ENCODE measurements at places on chromosomes 6 and 20.

DNA sequence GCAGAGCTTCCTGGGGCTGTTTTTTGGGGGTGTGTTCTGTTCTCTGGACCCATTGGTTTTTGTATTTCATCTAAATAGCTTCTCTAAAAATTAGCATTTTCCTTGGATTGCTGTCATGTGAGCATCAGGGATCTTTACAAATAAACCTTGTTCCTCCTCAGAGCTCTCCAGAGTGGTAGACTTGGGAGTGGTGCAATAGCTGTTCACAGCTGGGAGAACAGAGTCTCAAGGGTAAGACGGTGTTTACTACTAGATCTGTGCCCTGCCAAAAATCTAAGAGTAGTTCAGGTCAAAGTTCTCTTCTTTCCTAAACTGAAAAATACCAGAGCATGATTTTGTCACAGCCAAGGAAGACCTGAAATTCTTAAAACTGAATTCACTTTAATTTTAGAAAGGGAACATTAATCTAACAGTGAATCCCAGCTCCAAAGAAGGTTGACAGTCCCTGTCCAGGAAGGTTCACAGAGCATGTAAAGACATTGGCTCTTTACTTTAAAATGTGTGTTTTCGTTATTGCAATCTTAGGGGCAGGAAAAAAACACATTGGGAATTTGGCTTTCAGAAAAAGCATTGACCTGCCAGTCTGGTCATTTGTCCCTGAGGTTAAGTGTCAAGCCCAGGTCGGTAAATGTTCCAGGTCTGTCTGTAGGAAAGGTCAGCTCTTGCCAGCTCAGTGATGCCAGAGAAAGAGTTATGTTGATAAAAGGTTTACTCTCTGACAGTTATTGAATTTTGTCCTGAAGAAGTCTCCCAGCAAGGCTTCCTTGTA, 43.3 kb downstream of the VAPB start:
- no peak for DNase-seq

- no peak for DNase-seq
Measured at GRCh38 chr6:141117874-141118273, 1014.9 kb upstream of the GJE1 start.

DNA sequence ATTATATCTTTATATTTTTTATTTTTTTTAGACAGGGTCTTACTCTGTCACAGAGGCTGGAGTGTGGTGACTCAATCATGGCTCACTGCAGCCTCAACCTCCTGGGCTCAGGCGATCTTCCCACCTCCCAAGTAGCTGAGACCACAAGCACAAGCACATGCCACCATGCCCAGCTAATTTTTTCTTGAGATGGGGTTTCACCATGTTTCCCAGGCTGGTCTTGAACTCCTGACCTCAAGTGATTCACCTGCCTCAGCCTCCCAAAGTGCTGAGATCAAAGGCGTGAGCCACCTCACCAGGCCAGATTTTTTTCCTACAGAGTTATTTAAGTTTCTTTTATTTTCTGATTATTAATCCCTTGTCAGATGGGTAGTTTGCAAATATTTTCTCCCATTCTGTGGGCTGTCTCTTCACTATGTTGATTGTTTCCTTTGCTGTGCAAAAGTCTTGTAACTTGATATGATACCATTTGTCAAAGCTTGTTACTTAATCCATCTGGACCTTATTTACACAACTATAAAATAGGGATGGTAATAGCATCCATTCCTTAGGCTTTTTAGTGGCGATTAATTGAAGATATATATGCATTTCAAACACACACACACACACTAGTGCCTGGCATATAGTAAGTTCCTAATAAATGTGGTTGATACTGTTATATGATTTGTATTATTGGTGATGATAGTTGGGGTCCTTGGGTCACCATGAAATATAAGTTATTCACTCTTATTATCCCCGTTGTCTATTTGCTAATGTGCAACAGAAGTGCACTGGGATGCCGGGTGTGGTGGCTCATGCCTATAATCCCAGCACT, 187.1 kb downstream of the BCAS1 start:
- DNase-seq = no peak

DNA sequence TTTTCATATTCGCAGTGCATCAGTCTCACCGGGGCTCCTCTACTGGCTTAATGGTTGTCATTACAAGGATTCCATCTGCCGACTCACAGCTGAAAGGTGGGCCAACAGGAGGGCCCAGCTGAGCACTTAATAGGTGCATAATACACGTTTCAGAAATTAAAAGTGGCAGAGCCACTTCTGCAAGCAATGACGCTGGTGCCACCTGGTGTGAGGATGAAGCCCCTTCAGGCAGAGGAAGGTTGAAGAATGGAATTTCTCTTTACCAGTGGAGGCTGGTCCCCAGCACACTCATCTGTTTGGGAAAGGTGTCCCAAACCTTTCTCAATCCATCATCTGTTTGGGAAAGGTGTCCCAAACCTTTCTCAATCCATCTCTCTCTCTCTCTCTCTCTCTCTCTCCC, 8.2 kb upstream of the STMND1 start:
- DNase-seq = no peak

DNA sequence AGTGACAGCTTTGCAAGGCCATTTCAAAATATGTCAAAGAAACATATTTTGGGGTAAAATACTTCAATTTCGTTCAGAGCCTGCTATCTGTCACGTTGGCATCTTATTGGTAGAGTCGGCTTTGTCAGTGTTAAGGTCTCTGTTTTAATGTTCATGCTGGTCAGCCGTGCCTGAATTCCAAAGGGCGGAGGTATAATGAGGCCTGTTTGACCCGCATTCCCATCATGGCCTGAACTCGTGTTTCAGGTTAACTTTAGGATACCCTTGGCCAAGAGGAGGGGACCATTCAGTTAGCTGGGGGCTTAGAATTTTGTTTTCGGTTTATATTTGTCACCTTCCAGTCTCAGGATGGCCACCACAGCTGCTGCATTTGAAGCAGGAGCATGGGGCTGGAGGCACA, 236.4 kb downstream of the NFATC2 start:
- DNase-seq = no peak

Data from GM19239 (cell line).